Activated naive CD4-positive, alpha-beta T cell treated with anti-CD3 and anti-CD28 coated beads, Interleukin-2, amount 50 U/mL, for 72 hours (primary cell): ENCODE measurements at places on chromosomes 4 and X. TPM values are rescaled to one million over a fixed set of nuclear protein-coding genes. Genes with fewer than 3 reads are reported as not detected.

The IL2 gene
- total RNA-seq: 110 TPM

DNA sequence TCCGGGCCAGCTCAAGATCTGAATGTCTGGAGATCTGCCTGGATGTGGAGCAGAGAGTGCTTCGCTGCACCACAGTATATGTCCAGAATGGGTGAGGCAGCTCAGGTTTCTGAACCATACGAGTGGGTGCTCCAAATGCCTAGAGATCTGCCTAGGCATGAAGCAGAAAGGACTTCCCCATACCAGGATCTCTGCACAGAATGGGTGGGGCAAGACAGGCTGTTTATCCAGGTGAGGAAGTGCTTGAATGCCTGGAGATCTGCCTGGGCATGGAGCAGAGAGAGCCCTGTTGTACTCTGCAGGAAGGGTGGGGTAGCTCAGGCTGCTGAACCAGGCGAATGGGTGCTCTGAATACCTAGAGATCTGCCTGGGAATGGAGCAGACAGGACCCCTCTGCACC, 45.4 kb upstream of the MAGEC2 start:
- no peak for DNase-seq

DNA sequence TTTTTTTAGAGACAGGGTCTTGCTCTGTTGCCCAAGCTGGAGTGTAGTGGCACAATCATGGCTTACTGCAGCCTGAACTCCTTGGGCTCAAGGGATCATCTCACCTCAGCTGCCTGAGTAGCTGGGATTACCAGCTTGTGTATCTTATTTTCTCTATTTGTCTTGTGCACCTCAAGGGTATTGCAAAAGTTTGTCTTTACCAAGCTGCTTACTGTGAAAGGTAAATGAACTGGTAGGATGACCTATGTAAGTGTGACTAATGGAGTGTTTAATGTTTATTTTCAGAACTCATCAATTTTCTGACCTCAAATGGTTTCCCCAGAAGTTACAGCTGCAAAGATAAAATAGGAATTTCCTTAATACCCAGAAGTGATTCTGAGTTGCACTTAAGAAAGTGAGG, 5.3 kb upstream of the FGA start:
- no peak for DNase-seq

DNA sequence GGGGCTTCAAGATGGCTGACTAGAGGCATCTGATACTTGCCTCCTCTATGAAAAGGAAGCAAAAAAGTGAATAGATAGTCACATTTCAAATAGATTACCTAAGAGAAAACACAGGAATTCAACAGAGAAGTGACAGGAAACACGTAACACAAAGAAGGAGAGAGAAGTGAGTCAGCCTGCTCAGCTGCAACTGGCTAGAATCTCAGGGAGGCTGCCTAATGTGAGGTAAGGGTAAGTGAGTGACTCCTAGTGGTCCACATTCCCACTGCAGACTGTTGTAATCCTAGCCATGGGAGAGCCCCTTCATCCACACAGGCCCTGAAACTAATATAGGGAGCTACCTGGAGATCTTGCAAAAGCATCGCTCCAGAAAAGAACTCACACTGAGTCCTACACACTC, 179.2 kb downstream of the SLC7A11 start:
- DNase-seq: no peak

GRCh38 chr4:144634978-144635747, 10.8 kb upstream of the HHIP start:
- no peak for DNase-seq

GRCh38 chr4:38856524-38857337, at the start of gene TLR6:
TLR6 (minus strand) TSS chr4:38856817; CDS start chr4:38829473, 27,344 bp downstream.
- DNase-seq: no peak
